ENCODE measurements at places on chromosomes 4 and X.

- no peak for DNase-seq
Measured at GRCh38 chrX:31139961-31140360, 68.1 kb upstream of the FTHL17 start.

DNA sequence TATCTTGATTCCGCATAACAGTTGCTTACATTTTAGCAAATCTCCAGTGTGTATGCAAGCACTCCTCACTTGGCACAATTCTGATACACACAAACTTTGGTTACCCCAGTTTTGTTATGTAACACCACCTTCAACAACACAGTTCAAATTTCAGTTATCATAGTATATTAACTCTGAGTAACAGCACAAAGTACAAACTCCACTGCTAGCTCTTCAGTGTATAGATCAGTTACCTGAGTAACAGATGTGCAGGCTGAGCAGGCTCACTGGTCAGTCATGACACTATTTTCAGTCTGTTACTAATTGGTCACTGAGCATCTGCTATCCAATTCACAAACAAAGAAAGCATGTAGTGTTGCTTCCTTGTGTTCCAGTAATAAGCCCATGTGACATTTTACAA lies 55.4 kb downstream of the PKD2 start:
- DNase-seq: no peak

- DNase-seq: peak; percentile 30
Measured at GRCh38 chrX:18354369-18355223, at the start of gene SCML2. Gene SCML2 (minus strand): TSS chrX:18354688. CDS start chrX:18334071, 20,617 bp downstream.

- DNase-seq: peak; percentile 35
Measured at GRCh38 chr4:20456407-20456806, 204.7 kb downstream of the SLIT2 start.

- no peak for DNase-seq
Measured at GRCh38 chr4:8507196-8507570, 66.6 kb downstream of the TRMT44 start.

GRCh38 chr4:8760561-8760960 lies 111.1 kb downstream of the HMX1 start:
- DNase-seq: no peak

- no peak for DNase-seq
Measured at GRCh38 chrX:139382529-139382928, 148.0 kb upstream of the F9 start.

DNA sequence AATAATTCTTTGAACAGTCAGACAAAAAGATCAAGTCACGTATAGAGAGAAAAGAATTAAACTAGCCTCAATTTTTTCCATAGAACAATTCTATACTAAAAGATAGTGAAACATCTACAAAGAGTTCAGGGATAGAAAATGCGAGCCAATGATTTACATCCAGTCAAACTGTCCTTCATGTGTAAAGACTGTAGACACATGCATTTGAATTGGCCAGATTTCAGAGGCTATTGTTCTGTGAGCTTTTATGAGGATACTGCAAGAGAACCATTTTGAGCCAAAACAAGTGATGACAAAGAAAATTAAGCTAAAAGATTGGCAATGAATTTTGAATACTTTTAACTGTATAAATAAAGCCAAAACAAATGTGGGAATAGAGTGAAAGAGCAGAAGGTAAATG lies 1230.3 kb downstream of the RPA4 start:
- DNase-seq: no peak

DNA sequence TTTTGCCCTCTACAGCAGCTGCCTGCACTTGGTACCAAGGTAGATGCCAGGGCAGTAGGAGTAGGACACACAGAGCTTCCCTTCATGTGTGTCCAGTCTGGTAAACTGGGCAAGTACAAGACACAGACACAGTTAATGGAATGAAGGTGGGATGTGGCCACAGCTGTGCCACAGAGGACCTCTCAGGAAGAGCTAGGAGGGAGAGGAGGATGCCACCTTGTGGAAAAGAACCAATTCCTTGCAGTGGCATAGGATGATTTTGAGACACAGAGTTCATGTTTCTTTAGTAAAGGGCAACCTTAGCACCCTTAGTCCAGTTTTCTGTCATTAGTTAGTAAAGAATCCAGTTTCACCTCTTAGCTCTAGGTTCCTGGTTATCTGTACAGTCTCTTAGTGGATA lies 36.3 kb upstream of the TBC1D14 start:
- DNase-seq: no peak

- DNase-seq: no peak
Measured at GRCh38 chrX:4239650-4240540, 526.4 kb upstream of the PRKX start.

DNA sequence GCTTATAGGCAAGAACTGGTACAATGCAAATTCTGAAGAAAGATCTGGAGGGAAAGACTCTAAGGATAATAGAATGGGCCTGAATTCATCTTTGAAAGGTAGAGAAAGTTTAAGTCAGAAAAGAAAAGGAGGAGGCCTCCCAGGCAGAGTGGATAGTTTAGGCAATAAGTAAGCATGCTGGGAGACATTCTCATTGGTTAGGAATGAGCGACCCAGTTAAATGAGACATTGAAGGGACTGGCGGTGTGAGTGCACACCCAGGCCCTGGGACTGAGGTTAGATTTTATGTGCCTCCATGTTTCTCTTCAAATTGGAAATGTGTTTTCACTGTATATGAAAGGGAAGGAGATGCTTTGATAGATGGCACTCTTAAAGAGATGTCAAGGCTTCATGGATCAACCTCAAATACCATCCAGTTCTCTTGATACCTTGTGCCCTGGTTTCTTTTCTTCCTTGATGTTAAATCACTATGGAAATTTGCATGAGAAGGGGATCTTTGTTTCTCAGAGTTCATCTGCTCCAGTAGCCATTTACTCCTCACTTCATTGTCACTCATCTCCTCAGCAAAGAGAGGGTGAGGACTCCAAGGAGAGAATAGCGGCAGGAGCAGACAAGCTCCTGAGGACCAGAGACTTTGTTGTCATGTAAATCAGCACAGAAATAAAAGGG lies 584.2 kb upstream of the INTU start:
- peak; percentile 30 for DNase-seq

GRCh38 chr4:108272046-108272445 lies 103.3 kb upstream of the LEF1 start:
- no peak for DNase-seq

- no peak for DNase-seq
Measured at GRCh38 chrX:9252182-9252581, 212.7 kb upstream of the TBL1X start.
